AG04449 (cell line): ENCODE measurements at places on chromosomes 3 and 15.
A peak's percentile ranks its signal among the peaks of the same experiment; 100 is the strongest.

DNA sequence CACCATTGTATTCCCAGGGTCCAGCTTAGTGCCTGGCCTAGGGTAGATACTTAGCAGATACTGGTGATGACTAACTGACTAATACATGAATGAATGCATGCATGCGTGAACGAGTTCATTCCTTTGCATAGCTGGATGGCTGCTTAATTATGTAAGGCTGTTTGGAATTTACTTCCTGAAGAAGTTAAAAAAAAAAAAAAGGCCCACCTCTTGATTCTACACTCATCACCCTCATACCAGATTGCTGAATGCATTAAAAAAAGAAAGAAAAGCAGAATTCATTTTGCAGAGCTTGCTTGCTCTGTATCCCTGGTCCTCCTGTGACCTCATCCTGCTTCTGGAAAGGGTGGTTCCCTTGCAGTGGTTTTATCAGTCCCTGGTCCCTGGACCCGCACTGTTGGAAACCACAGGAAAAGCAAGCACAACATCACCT is 277.6 kb upstream of the CFAP20DC start:
- DNase-seq: peak; percentile 77

DNA sequence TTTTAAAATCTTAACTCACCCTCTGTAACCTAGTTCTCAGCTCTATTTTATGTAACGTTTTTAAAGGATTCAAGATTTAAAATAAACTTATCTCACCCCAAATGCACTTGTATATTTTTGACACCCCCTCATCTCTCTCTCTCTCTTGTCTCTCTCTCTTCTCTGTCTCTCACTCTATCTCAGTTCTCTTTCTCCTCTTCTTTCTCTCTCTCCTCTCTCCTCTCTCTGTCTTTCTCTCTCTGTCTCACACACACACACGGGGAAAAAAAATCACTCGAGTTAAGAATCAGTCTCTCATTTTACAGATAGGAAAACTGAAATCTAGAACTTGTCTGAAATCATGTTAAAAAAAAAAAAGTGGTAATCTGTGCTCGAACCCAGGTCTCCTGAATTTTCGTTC is 108.5 kb downstream of the LPP start:
- no peak for DNase-seq

GRCh38 chr3:38283810-38284755 is 2.0 kb downstream of the SLC22A14 start:
- DNase-seq: peak; percentile 24

GRCh38 chr15:68209735-68210408 is 4.7 kb upstream of the CALML4 start:
- no peak for DNase-seq

DNA sequence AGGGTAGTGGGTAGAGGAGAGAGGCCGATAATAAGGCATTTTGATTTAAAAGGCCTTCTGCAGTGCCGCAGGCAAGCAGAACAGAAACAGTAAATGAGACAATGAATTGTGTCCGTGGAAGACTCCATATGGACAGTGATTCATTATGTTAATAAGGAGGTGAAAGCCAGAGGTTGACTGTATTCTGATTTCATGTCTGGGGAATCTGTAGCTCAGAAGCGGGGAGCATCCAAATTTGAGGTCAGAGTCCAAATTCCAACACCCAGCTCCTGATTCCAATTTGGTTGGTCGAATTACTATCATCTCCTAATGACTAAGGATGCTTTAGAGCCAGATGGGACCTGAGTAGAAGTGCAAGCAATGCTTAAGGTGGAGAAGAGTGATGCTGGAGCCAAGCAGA is 1.0 kb upstream of the TBC1D21 start:
- peak; percentile 23 for DNase-seq

- no peak for DNase-seq
Observed at GRCh38 chr3:10351013-10351735, 30.3 kb upstream of the SEC13 start.
